ENCODE measurements at places on chromosomes 6 and 20.

- no peak for DNase-seq
These were observed 454.3 kb downstream of the BTBD3 start for GRCh38 chr20:12371990-12372389.

GRCh38 chr6:134230087-134230700 lies 87.7 kb downstream of the SGK1 start:
- no peak for DNase-seq

DNA sequence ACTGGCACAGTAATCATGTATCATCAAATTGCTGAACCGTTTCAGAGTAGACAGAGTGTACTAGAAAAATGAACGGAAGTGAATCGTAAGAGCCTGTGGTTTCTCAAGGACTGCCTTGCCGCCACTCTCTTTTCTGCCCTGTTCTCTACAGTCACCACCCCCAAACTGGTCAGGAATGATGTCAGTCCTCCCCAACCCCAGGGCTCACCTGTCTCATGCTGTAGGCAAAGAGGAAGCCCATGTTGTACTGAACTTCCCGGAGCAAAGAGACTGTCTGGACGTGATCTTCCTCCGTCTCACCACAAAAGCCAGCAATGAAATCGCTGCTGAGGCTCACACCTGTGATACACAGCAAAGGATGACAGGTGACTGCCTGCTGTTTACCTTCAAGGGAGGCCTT lies 31.0 kb downstream of the CDK5RAP1 start:
- DNase-seq, result no peak

- no peak for DNase-seq
These were observed 8.8 kb downstream of the CDKAL1 start for GRCh38 chr6:20542927-20543602.

- DNase-seq, result no peak
These were observed 175.5 kb downstream of the EPM2A start for GRCh38 chr6:145559836-145560235.

- DNase-seq, result no peak
These were observed 28.3 kb upstream of the GGTLC1 start for GRCh38 chr20:24016607-24017457.

GRCh38 chr6:104604685-104605084 lies 255.0 kb downstream of the HACE1 start:
- DNase-seq, result no peak

GRCh38 chr6:17820055-17820454 lies 113.3 kb upstream of the NUP153 start:
- no peak for DNase-seq

DNA sequence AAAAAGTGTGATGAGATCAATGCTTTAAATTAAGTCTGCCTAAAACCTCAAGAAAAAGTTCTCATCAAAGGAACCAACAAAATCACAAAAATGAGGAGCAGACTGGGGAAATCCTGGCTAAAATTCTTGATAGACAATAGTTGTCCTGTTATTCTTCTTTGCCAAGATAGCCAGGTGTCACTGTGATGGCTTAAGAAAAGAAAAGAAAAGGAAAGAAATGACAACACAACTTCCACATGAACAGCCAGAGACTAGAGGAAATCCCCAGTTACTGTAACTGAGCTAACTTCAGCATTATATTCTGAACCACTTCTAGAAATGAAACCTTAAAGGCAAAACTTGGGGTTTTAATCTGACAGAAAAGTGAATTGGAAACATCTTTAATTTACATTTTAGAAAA lies 129.6 kb downstream of the CD24 start:
- no peak for DNase-seq

GRCh38 chr6:17584241-17584803 lies 15.8 kb upstream of the FAM8A1 start:
- no peak for DNase-seq

Data from ecto neural progenitor cell (in vitro differentiated cells).